ENCODE measurements at places on chromosomes 5 and 9.

- DNase-seq: no peak
Measured at GRCh38 chr5:11384441-11385250, 519.6 kb downstream of the CTNND2 start.

DNA sequence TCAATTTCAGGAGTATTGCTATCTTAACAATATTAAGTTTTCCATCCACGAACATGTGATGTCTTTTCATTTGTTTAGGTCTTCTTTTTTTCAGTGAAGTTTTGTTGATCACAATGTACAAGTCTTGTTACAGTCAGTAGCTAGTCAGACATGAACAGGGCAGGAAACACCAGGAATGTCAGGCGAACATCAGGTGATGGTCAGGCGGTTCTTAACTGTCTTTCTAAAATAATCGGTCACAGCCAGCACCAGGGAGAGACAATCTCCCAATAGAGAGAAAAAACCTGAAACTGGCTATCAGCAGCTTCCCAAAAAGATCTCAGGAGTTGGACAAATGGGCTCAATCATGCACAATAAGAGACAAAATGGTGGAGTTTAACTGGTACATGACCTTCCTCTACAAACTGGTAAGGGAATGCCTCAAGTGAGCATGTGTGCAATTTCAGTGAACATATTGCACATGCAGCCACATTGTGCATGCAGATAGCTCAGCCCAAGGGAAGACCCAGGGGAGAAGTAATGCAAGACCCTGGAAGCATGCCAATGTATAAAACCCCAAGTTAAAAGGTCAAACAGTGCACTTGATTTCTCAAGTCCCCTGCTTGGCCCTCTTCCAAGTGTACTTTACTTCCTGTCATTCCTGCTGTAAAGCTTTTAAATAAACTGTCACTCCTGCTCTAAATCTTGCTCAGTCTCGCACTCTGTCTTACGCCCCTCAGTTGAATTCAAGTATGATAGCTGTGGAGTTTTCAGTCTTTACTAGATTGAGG lies 176.1 kb upstream of the RASEF start:
- DNase-seq: peak; percentile 20

DNA sequence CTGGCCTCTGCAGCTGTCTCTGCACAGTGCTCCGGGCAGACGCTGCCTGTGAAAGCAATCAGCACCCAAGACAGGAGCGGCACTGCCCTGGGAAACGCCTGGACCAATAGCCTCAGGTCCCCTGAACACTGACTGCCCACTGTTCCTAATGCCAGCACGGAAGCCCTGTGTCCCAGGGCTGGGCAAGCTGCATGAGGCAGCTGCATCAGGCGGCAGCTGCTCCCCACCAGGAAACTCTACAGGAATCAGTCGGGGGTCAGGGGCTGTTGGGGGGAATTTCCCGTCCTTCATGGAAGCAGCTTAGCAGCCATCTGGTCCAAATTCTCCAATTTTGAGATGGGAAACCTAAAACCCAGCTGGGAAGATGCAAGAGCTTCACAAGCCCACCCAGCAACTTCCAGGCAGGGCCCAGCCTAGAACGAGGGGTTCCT lies 118.6 kb downstream of the VAV2 start:
- DNase-seq: no peak

DNA sequence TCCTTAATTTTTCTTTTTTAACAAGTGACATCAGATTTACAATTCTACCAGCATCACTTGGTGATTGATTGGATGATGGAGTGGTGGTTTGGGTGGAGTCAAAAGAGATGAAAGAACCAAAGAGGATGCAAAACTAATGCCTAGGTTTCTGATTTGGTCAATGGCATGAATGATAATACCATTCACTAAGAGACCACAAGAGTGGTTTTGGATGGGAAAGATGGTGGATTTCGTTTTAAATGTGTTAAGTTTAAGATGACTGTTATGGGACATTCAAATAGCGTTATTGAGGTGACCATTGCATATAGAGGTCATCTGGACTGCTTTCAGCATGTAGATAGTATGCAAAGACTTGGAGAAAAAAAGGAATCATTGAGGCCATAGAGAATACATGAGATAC lies 3.6 kb downstream of the SMC5 start:
- no peak for DNase-seq

DNA sequence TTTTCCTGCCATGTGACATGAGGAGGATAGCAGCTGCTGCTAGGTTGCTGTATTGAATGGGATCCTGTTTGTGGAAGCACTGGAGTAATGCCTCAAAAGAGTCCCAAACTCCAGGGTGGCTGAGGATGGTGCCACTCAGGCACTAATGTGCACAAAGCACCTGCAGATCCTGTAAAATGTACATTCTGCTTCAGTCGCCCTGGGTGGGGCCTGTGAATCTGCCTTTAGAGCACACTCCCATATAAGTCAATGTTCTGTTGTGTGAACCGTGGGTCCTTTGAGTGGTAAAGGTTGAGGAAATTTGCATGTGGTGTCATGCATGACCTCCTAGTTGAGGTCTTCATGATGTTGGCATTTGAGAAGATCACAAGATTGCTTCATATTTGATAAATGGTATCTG lies 31.6 kb upstream of the ANKRD18A start:
- no peak for DNase-seq

- DNase-seq: no peak
Measured at GRCh38 chr5:9431496-9432258, 114.2 kb downstream of the SEMA5A start.

- DNase-seq: no peak
Measured at GRCh38 chr9:114224247-114224610, 68.9 kb downstream of the COL27A1 start.

- DNase-seq: no peak
Measured at GRCh38 chr9:37229882-37230482, 109.6 kb downstream of the ZCCHC7 start.

DNA sequence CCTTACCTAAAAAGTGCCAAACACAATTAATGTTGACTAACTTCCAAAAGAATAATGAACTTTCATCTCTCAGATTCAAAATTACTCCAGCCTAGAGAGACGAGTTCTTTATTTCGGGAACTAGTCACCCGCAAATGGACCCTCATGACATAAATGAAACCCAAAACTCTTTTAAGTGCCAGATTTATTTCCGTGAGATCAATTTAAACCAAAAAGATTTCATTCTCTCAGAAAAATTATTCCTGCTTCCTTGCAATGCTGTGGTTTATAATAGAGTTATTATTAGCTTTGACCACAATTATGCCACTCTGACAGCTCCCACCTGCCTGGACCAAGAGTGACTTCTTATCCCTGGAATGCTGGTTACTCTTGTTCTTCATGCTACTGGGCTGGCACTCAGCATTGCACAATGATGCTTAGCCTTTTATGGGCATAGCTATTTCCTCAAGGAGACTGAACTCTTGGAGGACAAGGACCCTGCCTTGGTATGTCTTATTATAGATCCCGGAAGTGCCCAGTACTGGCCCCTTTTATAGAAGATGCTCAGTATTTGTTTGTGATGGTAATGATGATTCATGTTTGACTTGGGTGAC lies 183.5 kb downstream of the SNX18 start:
- no peak for DNase-seq

DNA sequence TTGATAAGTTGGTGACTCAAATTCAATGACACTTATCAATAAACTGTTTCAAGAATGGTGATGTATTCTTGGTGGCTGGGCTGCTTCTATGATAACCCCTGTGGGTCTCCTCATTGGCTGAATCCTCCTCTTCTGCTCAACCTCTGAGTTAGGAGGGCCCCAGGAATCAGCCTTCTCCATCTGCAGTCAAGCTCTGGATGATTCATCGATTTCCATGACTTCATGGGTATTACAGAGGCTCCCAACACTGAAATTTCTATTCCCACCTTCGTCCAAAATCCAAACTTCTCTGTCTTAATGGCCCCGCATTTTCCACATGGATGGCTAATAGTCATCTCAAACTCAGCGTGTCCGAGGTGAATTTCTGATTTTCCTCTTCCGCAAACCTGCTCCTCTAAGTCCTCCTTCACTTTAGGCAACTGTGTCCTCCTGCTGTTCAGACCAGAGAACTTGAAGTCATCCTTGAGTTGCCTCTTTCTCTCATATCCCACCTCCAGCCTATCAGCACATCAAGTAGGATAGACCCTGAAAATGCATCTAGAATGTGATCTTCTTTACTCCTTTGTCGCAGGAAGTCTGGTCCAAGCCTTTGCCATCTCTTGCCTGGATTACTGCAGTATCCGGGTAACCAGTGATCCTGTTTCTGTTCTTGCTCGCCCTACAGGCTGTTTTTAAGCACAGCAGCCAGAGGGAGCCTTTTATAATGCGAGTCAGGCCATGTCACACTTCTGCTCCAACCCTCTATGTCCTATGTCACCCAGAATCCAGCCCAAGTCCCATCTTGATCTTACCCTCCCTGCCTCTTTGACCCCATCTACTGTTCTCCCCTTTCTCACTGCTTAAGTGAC lies 41.4 kb upstream of the IL7R start:
- no peak for DNase-seq

DNA sequence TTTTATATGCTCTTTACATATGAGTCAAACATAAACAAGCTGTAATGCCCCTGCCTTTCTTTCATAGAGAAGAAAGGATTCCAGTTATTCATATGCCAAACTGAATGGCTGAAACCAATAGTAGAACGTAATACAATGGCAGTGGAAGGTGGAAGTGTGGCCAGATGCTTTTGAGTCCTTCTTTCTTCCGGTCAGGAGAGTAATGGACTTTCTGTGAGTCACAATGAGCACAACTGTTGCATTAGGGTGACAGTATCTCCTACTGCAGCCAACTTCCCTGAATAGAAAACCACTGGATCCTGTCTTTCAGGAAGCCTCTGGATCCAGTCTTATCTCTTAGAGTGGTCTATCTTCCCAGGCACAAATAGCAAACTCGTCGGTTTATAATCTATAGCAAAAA lies 855.2 kb downstream of the MAT2B start:
- DNase-seq: no peak

GRCh38 chr5:172686539-172687390 lies 45.7 kb downstream of the NEURL1B start:
- DNase-seq: no peak

GRCh38 chr5:175664723-175665122 lies 6.9 kb downstream of the HRH2 start:
- no peak for DNase-seq

GRCh38 chr5:24642022-24642421 lies 2.8 kb downstream of the CDH10 start:
- peak; percentile 4 for DNase-seq

DNA sequence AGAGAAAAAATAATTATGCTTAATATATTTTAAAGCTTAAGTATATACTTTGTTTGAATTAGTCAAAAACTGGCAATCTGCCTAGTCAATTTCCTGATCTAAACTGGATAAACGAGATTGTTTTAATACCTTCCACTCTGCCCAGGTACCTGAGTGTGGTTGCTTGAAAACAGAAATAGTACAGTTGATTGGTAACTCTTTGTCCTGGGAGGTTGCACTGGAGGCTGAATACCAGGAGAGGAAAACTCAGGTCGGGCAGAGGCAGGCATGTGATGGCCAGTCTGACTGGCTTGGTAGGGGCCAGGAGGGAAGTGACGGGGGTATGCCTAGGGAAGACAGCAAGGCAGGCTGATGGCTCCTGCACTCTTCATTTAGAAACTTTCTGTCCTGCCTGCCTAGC lies 80.2 kb downstream of the PIK3R1 start:
- DNase-seq: no peak

DNA sequence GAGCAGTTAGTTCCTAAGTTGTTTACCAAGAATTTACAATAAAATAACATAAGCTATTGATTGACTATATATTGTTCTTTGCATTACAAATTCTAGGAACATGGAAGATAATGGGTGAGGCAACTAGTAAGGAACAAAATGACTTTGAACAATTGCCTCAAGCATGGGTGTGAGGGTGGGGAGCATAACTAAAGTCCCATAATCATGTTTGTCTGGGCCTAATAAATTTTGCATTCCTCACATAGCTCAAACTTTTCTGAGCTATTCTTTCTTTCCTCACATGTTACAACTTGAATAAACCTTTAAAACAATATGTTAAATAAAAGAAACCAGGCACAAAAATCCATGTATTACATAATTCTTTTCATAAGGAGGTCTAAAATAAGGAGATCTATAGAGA lies 1066.1 kb downstream of the NR2F1-AS1 start:
- no peak for DNase-seq

DNA sequence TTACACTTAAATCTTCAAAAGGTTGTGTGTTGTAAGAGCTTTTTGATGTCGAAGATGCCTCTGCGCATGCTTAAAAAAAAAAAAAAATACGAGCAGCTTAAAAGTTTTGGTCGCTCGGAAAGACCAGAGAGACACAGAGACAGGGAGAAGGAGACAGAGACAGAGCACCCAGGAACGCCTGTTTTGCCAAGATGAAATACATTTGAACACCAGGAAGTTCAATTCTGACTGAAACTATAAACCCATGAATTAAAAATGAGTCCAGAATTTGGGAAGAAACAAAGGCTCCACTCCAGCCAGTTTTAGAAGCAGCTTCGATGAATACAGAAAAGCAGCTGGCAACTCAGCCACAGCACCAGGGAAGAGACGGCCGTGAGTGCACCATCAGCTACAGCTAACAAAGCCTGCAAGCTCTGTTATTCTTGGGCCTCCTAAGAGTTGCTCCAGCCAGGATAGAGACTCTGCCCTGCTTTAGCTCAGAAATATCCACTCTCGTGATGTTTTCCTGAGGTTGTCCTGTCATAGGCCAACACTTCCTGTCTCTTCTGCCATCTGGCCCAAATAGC lies 2.5 kb upstream of the ZNF474 start:
- no peak for DNase-seq

- DNase-seq: no peak
Measured at GRCh38 chr5:160198146-160198545, 31.2 kb upstream of the FABP6 start.

- no peak for DNase-seq
Measured at GRCh38 chr5:82050955-82051354, 79.1 kb downstream of the ATG10 start.

- no peak for DNase-seq
Measured at GRCh38 chr5:69415584-69415958, 655 bp downstream of the MARVELD2 start.

DNA sequence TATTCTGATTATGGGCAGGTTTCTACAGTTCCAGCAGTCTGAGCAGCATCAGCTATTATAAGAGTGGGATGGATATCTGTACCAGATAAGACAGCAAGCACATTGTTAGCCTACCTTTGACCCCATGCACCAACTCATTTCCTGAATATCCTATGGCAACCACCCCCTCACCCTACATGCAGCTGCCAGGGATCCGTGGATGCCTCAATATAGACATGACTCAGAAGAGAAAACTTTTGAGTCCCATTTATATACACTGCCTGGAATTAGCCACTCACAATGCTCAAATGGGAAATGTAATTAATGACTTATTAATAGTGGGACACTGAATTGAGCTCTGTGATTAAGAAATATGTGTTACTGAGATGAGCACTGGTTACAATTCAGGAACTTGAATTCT lies 124.4 kb downstream of the SSBP2 start:
- DNase-seq: no peak

GRCh38 chr5:181259974-181260719 lies 796 bp downstream of the TRIM52 start:
- DNase-seq: no peak

- no peak for DNase-seq
Measured at GRCh38 chr9:128233817-128234406, 30.7 kb downstream of the DNM1 start.

DNA sequence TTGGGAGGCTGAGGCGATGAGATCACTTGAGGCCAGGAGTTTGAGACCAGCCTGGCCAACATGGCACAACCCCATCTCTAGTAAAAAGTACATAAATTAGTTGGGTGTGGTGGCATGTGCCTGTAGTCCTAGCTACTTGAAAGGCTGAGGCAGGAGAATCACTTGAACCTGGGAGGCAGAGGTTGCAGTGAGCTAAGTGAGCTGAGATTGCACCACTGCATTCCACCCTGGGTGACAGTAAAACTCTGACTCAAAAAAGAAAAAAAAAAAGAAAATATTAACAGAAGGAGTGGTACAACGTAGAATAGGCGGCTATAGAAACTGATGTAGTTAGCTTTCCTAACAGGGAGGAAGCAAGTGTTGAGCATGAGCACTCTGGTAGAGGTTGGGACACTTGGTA lies 59.9 kb downstream of the PBX3 start:
- DNase-seq: no peak
